ENCODE measurements at places on chromosomes 6 and 20.

- peak; percentile 95 for DNase-seq
Measured at GRCh38 chr6:129490521-129491255, 219.3 kb downstream of the ARHGAP18 start.

DNA sequence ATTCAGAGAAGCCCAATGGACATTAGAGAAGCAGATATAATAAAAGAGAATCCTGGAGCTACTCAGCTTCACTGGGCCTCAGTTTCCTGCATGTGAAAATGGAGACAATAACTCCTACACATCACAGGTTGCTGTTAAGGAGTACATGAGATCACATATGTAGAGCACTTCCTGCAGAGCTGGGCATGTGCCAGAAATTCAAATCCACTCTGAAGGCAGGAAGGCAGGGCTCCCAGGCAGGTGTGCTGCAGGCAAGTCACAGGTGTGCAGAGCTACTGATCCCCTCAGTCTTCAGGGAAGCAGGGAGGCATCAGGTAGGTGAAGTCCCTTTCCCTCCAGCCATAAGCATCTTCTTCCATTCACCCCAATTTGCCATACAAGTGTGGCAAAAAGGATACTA is 48.0 kb downstream of the DST start:
- no peak for DNase-seq

- no peak for DNase-seq
Measured at GRCh38 chr20:36544134-36545018, 3.1 kb downstream of the MYL9 start.

DNA sequence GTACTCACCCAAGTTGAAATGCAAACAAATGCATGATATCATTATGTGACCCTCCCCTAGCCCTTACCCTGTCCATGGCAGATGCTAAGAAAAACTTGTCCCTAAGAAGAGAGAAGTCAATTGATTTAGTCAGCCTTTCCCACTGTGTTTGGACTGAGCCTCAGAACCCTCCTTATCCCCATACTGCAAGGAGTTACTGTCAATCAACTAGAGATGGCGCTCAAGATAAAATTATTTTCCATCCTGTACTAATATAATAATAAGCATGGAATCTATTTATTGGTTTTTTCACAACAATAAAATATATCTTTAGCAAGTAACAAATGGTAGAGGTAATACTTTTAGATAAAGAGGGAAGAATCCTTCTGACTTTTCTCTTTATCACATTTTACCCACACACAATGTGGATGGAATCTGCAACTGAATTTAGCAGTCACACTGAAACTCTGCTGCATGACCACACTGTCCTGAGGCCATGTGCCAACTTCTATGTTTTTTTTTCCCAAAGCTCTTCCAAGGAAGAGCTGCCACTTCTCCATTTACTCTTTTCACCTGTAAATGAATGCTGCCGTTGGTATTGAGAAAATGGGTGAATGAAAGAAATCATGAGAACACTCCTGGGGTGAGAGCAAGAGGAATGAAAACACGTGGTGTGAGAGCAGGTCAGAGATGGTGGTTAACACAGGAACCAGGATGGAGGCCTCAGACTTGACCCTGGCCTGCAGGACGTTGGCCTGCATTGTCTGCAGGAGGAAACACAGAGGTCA is 10.5 kb downstream of the NT5E start:
- DNase-seq = no peak

DNA sequence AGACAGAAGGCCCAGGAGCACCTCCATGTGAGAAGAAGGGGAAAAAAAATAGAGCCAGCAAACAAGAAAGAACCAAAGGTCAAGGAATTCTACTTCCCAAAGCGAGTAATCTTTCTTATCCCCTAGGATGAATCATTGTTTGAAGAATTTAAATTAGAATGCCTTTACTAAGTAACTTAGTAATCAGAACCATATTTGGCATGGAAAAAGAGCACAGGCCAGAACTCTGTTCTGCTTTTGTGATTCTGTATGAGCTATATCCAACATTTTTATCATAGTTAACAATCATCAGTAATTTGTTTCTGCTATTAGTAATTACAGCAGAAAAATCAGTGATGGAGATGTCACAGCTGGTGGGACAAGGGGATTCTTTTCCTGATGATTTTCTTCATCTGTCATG is 228.8 kb upstream of the FAM83B start:
- DNase-seq = no peak

DNA sequence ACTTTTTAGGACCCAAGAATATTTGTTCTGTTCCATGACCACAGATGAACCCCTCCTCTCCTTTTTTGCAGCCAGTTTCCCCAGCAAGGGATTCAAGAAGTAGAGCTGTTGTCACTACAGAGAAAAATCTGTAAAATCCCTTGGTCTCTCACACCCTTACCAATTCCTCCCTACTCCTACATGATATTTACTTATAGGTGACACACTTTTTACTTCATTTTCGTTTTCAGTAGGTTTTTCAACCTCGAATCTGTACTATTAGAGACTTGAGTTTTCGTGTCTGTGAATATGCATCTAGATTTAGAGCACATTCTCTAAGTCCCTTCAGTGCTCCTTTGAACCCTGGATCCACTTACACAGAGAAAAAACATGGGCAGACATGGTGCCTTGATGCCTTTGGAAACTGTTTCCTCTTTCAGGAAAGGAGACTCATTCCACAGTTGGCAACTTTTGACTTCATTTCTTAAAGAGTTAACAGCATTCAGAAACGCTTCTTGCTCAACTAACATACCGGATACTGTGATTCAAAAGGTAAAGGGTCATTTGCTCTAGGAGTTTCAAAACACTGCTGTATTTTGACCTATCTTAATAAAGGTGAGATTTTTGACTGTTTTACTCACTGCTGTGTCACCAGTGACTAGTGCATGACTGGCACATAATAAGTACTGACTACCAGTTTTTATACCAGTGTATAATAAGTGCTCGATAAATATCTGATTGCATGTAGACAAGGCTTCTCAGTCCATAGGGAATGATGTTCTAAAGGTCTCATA is 50.6 kb downstream of the LAMA4 start:
- DNase-seq = peak; percentile 48

- no peak for DNase-seq
Measured at GRCh38 chr6:134122775-134123174, 70.4 kb upstream of the SLC2A12 start.

DNA sequence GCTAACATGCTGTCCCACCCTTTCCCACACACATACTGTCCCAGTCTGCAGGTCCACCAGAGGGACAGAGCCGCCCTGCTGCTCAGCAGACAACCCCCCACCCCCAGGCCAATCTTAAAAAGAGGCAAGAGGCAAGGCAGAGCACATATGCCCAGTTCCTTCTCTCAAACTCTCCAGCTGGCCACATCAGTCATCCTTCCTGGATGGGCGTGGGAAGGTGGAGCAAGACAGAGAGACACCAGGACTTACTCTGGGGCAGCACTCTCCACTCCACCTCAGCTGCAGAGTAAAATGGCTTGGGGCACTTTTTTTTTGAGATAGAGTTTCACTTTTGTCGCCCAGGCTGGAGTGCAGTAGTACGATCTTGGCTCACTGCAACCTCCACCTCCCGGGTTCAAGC is 10.8 kb downstream of the MOCS3 start:
- no peak for DNase-seq

- no peak for DNase-seq
Measured at GRCh38 chr6:72149715-72150114, 263.4 kb downstream of the RIMS1 start.

GRCh38 chr20:40741507-40742106 is 52.6 kb upstream of the MAFB start:
- DNase-seq = no peak

GRCh38 chr20:32972181-32973076 is 31.8 kb downstream of the SUN5 start:
- no peak for DNase-seq

DNA sequence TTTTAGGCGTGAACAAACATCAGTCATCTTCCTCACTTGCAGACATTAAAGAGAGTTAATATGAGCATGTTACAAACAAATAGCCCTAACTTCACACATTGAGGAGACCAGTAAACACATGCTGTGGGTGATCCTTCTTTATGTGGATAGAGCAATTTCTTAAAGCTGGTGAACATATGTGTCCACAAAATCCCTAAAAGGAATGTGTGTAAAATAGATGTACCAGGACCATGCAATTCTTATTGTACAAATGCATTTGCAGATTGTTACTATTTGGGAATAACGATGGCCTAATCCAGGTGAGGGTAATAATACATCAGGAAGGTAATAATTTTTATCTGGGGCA is 228.9 kb downstream of the ALDH8A1 start:
- DNase-seq = no peak

DNA sequence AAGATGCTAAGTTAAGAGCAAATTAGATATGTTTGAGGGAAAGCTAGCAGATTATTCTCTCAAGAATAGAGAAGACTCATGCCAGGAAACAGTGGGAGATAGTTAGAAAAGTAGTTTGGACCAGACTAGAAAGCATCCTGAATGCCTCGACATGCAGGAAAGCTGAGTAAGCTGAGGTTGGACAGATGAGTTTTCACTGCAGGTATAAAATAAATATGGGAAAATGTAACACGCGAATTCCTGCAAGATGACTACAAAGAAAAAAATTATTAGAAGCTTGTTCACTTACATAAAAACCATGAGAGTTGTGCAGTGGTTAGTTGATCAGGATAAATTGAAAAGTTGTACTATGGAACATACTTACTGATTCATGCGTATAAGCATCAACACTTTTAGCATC is 484.2 kb upstream of the MANEA start:
- no peak for DNase-seq

- DNase-seq = no peak
Measured at GRCh38 chr6:703552-703951, 10.6 kb upstream of the EXOC2 start.

DNA sequence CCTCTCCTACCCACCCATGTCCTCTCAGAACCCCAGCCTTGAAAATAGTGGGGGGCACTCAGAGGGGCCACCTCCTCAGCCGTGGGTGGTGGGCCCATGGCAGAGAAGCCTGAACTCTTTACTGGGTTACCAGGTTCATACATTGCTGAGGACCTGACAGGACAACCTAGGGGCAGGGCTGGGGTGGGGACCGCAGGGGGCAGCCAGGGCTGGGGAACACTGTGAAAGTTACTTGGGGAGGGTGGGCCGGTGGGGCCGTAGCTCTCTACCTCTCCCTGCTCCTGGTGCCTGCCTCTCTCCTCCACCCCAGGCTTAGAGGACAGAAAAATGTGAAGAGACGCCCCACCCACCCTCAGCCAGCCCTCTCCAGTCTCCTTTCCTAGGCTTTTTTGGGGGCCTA is 15.4 kb downstream of the MDFI start:
- DNase-seq = no peak

DNA sequence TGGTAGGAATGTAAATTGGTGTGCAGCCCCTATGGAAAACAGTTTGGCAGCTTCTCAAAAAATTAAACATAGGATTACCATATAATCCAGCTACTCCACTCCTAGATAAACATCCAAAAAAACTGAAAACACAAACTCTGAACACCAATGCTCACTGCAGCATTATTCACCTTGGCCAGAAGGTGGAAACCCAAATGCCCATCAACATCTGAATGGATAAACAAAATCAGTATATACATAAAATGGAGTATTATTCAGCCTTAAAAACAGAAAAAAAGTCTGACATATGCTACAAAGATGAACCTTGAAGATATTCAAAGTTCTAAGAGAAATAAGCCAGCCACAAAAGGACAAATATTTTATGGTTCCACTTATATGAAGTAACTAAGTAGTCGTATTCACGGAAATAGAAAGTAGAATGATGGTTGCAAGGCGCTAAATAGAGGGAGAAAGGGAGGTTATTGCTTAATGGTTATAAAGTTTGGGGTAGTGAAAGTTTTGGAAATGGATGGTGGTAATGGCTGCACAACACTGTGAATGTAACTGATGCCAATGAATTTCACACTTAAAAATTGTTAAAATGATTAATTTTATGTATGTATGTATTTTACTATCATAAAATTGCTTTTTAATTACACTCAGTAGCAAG is 4.0 kb downstream of the PHF10 start:
- no peak for DNase-seq

GRCh38 chr20:36604952-36605398 is 604 bp upstream of the RAB5IF start:
- DNase-seq = peak; percentile 71

DNA sequence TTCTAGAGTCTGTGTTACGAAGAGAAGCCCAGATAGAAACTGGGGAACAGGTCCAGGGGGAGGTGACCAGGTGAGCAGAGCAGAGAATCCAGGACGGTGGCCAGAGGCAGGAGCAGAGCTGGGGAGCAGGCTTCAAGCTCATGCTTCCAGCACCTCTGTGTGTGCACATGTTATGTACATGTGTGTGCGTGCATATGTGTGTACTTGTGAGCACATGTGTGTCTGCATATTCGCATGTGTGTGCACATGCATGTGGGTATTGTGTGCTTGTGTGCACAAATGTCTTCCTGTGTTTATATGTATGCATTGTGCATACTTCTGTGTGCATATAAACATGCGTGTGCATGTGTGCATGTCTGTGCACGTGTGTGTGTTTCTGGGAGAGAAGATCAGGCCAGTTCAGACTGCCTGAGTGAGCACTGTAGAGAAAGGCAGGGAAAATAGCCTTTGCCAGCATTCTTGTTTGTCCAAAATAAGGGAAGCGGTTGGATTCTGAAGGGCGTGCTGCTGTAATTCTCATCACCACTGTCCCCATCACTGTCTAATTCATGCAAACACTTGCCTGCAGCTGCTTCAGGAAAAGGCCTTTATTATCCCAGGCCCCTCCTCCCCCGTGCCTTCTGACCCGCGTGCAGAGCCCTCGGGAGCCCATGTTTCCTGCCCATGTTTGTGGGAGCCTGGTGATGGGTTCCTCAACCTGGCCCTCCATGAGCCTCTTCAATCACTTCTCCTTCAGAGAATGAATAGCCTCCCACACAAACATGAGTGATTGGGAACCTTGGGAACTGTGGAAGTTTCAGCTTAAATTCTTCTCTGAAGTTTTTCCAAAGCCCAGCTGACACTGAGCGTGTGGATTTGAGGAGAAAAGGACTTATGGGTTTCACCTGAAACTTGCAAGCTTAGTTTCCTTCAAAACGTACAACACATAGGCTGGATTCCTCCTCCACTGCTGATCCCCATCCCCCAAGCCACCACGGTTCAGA is 161.7 kb upstream of the AFDN start:
- no peak for DNase-seq

GRCh38 chr6:52566201-52566600 is 10.7 kb downstream of the TRAM2 start:
- no peak for DNase-seq

DNA sequence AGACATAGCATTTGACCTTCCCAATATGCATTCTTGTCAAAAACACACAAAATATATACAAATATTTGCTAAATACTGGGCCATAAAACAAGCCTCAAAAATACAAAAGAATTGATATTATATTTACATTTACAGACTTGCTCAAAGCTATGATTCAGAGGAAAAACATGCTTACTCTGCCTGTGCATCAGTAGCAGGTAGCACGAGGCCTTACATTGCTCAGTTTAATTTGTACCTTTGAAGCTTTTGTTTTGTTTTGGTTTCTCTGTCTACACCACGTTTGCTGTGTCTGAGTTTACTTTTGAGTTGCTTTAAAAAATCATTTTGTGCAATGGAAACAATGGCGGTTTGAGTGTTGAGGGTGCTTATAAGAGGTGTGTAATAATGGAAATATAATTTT is 99.3 kb downstream of the PHF3 start:
- DNase-seq = no peak

All from SW 1271 (cell line).